HFFc6 (cell line): ENCODE measurements at places on chromosomes 3 and 15. TPM values are rescaled to one million over a fixed set of nuclear protein-coding genes. Genes with fewer than 3 reads are reported as not detected.

GRCh38 chr15:85477061-85477460 is 96.7 kb downstream of the AKAP13 start:
- H3K4me3 ChIP-seq = no peak overlapping the region
- DNase-seq = no peak
- H3K4me1 ChIP-seq = peaks cover 99% of the 10 kb centered on the region
- no peaks in the 10 kb centered on the region; the same call in 1 of the 2 replicates for H3K27me3 ChIP-seq
- peak overlapping the region; percentile 12 for H3K27ac ChIP-seq

GRCh38 chr3:98797905-98798304 is 34.8 kb downstream of the ST3GAL6 start:
- H3K27ac ChIP-seq = 0 out of 2 replicates have a peak overlapping the region, but pooled peaks have one; percentile 14
- H3K4me1 ChIP-seq = peaks cover 25% of the 10 kb centered on the region

DNA sequence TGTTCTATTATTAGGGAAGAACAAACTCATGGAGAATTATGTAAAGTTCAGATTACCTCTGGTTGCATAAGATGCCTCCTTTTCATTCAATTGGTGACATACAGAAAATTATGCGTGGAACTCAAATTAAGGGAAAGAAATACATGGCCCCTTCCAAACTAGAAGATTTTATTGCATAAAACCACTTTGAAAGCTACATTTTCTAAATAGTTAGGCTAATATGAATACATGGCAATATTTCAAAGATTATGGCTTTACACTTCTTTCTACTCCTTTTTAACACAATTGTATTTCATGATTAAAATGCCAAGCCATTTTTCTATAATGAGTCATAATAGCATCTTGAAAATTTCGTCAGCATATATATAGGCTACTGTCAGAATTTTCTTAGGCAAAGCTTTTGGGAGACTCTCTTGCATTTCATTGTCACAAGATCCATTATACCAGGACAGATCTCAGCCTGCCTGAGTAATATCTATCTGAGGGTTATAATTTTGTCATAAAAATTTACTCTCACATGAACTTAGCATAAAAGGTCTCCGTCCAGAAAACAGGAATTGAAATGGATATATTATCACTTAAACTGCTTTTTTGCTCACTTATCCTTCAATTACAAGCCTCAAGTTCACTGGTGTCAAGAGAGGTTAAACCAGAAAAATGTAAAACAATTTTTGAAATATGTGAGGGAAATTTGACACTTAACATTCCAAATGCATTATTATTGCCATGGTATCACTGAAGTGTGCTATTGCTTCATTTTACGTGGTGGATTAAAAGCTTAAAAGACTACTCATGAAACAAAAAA is 37.1 kb downstream of the CPA3 start:
- peaks cover 38% of the 10 kb centered on the region for H3K4me1 ChIP-seq
- peak overlapping the region; percentile 61 for H3K4me3 ChIP-seq
- no peaks in the 10 kb centered on the region for H3K36me3 ChIP-seq
- DNase-seq = peak; percentile 56
- no peaks in the 10 kb centered on the region for H3K27me3 ChIP-seq

DNA sequence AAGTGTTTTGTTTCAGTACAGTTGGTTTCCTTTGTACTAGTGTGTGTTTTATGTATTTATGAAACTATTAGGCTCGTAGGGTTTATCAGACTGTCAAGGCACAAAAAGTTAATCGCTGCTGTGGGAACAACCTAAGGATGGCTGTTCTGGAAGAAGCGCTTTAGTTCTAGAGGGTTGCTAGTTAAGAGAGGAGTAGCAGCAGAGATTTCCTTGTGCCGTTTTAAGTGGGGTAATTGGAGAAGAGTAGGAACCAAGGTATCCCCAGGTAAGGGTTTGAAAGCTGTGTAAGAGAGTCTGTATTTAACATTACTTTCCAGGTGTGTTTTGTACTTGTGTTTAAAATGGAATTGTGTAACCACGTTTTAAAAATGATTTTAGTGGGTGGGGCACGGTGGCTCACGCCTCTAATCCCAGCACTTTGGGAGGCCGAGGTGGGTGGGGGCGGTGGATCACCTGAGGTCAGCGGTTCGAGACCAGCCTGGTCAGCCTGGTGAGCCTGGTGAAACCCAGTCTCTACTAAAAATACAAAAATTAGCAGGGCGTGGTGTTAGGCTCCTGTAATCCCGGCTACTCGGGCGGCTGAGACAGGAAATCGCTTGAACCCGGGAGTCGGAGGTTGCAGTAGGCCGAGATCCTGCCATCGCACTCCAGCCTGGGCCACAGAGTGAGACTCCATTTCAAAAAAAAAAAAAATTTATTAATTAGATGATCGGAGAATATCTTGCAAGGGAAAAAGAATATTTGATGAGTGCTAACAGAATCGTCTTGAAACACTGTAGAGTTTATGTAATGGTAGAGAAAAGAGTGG is 2.6 kb downstream of the MORF4L1 start:
- H3K4me1 ChIP-seq = peaks cover 50% of the 10 kb centered on the region
- H3K4me3 ChIP-seq = peak overlapping the region; percentile 99
- H3K27me3 ChIP-seq = peaks cover 15% of the 10 kb centered on the region; the same call in 1 of the 2 replicates
- no peak for DNase-seq

- H3K4me1 ChIP-seq = no peaks in the 10 kb centered on the region
- no peak overlapping the region for H3K4me3 ChIP-seq
- no peak for DNase-seq
- H3K27ac ChIP-seq = no peak overlapping the region
- H3K27me3 ChIP-seq = peaks cover 10% of the 10 kb centered on the region; the same call in 1 of the 2 replicates
- H3K36me3 ChIP-seq = no peaks in the 10 kb centered on the region
Observed at GRCh38 chr3:32136703-32137102, 30.3 kb downstream of the GPD1L start.

- H3K4me1 ChIP-seq = no peaks in the 10 kb centered on the region
- no peaks in the 10 kb centered on the region; the same call in 1 of the 2 replicates for H3K27me3 ChIP-seq
- H3K4me3 ChIP-seq = no peak overlapping the region
- DNase-seq = peak; percentile 34
- H3K27ac ChIP-seq = no peak overlapping the region
Observed at GRCh38 chr3:184874709-184875644, 63.0 kb downstream of the VPS8 start.

- H3K36me3 ChIP-seq = no peaks in the 10 kb centered on the region
- no peaks in the 10 kb centered on the region for H3K27me3 ChIP-seq
- DNase-seq = no peak
- H3K4me3 ChIP-seq = no peak overlapping the region
Observed at GRCh38 chr3:933326-933725, 159.5 kb upstream of the CNTN6 start.

- DNase-seq = no peak
- H3K4me3 ChIP-seq = no peak overlapping the region
- H3K27me3 ChIP-seq = no peaks in the 10 kb centered on the region
- H3K27ac ChIP-seq = no peak overlapping the region
Observed at GRCh38 chr3:87805670-87806069, 253.1 kb downstream of the CGGBP1 start.

GRCh38 chr3:135392151-135392550 is 573.4 kb upstream of the PPP2R3A start:
- no peaks in the 10 kb centered on the region for H3K36me3 ChIP-seq
- DNase-seq = no peak
- no peaks in the 10 kb centered on the region; the same call in 1 of the 2 replicates for H3K27me3 ChIP-seq
- H3K4me3 ChIP-seq = no peak overlapping the region
- H3K4me1 ChIP-seq = no peaks in the 10 kb centered on the region

- H3K27ac ChIP-seq = no peak overlapping the region
- H3K36me3 ChIP-seq = no peaks in the 10 kb centered on the region
- H3K27me3 ChIP-seq = peaks cover 27% of the 10 kb centered on the region
- no peak for DNase-seq
Observed at GRCh38 chr3:9508781-9509180, 44.8 kb downstream of the LHFPL4 start.

DNA sequence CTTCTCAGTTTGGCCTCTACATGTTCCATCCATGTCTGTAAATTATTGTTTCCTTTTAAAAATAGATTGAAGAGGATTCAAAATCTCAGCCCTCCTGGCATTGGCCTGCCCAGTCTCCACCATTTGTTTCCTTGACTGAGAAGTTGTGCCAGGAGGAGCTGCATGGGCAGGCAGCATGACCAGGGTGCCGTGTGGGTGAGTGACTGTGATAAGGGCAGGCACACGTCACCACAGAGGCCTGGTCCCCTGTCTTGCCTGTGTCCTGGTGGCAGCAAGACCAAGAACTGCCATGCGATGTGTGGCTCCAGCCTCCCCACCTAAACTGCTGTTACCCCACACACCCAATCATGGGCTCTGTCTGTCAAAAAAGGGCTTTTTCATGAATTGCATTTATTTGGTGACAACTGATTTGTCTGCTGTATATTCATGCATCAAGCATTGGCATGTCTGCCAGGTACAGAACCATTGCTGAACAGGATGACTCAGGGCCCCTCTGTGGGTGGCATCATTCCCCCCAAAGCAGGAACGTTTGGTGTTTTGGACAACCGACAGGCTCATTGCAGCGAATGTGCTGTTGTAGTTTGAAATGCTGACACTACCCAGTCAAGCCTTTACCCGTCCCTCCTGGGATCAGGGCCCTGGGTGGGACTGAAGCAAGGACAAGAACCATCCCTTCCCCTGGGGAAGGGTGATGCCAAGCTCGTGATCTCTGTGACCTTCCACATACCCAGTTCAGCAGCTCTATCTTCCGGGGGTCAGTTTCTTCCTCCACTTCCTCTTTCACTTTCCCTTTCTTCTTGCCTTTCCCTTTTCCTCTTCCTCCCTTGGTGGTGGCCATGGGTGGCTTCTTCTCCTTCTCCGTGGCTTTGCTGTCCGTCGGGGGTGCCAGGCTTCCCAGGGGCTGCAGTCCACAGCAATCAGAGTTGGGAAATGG is 51.6 kb downstream of the TRPM1 start:
- no peak for DNase-seq
- no peak overlapping the region for H3K27ac ChIP-seq
- no peaks in the 10 kb centered on the region for H3K36me3 ChIP-seq
- peak overlapping the region; percentile 19; the same call in 1 of the 2 replicates for H3K4me3 ChIP-seq
- H3K27me3 ChIP-seq = peaks cover 4% of the 10 kb centered on the region

GRCh38 chr3:72604328-72604727 is 243.9 kb downstream of the SHQ1 start:
- H3K4me1 ChIP-seq = no peaks in the 10 kb centered on the region
- DNase-seq = no peak
- H3K36me3 ChIP-seq = no peaks in the 10 kb centered on the region
- H3K27ac ChIP-seq = no peak overlapping the region
- H3K4me3 ChIP-seq = no peak overlapping the region

- peaks cover 5% of the 10 kb centered on the region; the same call in 1 of the 2 replicates for H3K36me3 ChIP-seq
- peaks cover 3% of the 10 kb centered on the region for H3K27me3 ChIP-seq
- H3K4me3 ChIP-seq = peak overlapping the region; percentile 19
- H3K4me1 ChIP-seq = peaks cover 63% of the 10 kb centered on the region
- peak; percentile 94 for DNase-seq
- peak overlapping the region; percentile 66 for H3K27ac ChIP-seq
Observed at GRCh38 chr15:41606997-41607396, 48.0 kb downstream of the TYRO3 start.

- H3K36me3 ChIP-seq = 0 out of 2 replicates have a peak, but pooled peaks cover 5% of the 10 kb centered on the region
- peak overlapping the region; percentile 89 for H3K27ac ChIP-seq
- H3K4me3 ChIP-seq = peak overlapping the region; percentile 49; the same call in 1 of the 2 replicates
Observed at GRCh38 chr3:71251156-71251775, 332.3 kb downstream of the FOXP1 start.

DNA sequence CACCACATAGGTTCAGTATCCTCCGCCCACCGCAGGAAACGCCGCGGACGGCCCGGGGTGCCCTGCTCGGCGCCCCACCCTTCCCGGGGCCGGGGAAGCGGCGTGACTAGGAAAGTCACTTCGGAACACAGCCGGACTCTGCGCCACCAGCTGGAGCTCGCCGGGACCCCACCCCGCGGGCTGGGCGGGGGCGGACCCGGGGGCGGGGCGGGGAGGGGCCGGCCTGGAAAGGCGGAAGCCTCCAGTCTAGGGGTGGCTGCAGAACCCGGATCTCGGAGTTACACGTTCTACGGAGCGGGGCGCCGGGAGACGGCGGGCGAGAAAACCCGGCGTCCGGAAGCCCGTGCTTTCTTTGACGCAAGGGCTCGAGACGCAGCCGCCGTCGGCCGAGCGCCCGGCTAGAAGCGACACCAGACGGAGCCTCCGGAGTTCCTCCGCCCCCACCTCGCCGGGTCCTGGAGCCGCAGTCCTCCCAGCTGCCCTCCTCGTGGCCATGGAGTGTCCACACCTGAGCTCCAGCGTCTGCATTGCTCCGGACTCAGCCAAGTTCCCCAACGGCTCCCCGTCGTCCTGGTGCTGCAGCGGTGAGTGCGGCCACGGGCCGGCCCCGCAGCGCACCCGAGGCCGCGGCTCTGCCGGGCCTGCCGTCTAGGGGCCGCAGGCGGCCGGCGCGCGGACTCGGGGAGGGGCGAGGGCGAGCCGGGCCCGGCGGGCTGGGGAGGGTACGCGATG is at the start of gene USP3:
Gene USP3 (plus strand): TSS at position 347 of the 732 bp plus-strand sequence. CDS start 147 bp downstream, at position 494.
- peak within 1 kb of the TSS; percentile 98 for H3K27ac ChIP-seq
- peaks cover 7% of the 10 kb centered on the region; the same call in 1 of the 2 replicates for H3K36me3 ChIP-seq
- peak within 1 kb of the TSS; percentile 89 for H3K4me3 ChIP-seq
- peaks cover 79% of the 10 kb centered on the region for H3K4me1 ChIP-seq
- peaks cover 8% of the 10 kb centered on the region for H3K27me3 ChIP-seq
- DNase-seq = peak; percentile 90

- peak; percentile 20 for DNase-seq
- no peaks in the 10 kb centered on the region; the same call in 1 of the 2 replicates for H3K36me3 ChIP-seq
- peak overlapping the region; percentile 57 for H3K27ac ChIP-seq
- H3K27me3 ChIP-seq = no peaks in the 10 kb centered on the region
- peaks cover 59% of the 10 kb centered on the region for H3K4me1 ChIP-seq
Observed at GRCh38 chr3:177973241-177973840, 562.9 kb upstream of the KCNMB2 start.

DNA sequence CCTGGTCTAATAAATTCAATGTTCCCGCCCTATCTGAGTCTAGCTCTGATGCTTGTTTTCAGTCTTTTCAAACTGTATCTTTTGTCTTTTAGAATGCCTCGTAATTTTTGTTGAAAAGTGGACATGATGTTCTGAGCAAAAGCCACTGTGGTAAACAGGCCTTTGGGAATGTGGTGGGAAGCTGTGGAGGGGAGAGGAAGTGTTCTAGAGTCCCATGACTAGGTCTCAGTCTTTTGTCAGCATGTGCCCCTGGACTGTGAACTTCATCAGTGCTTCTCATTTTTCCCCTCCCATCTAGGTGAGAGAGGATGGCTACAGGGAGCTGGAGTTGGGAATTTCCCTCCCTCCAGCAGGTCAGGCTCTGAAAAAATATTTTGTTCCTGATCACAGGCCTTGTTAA is 33.7 kb downstream of the SUSD5 start:
- H3K4me3 ChIP-seq = no peak overlapping the region
- H3K27me3 ChIP-seq = peaks cover 11% of the 10 kb centered on the region
- no peaks in the 10 kb centered on the region for H3K36me3 ChIP-seq
- DNase-seq = no peak
- H3K27ac ChIP-seq = no peak overlapping the region

GRCh38 chr3:127002195-127003174 is 19.6 kb downstream of the PLXNA1 start:
- peak overlapping the region; percentile 98 for H3K27ac ChIP-seq
- peak; percentile 87 for DNase-seq
- peaks cover 7% of the 10 kb centered on the region for H3K36me3 ChIP-seq
- peak overlapping the region; percentile 85 for H3K4me3 ChIP-seq
- peaks cover 30% of the 10 kb centered on the region for H3K4me1 ChIP-seq

The AMT gene
- total RNA-seq = 1.1 to 1.9 TPM (median 1.1 TPM) in 3 replicates

The TM4SF1 gene
- 7.9 to 77.3 TPM (median 11.5 TPM) in 3 replicates for total RNA-seq

The ANKRD63 gene
- total RNA-seq = not detected in 3 replicates

The ARPP21 gene
- total RNA-seq = not detected in 3 replicates
